NCI-H774 (cell line): ENCODE measurements at places on chromosomes 16 and 17.

GRCh38 chr16:69703638-69704037, 22.7 kb downstream of the NQO1 start:
- no peak for DNase-seq

DNA sequence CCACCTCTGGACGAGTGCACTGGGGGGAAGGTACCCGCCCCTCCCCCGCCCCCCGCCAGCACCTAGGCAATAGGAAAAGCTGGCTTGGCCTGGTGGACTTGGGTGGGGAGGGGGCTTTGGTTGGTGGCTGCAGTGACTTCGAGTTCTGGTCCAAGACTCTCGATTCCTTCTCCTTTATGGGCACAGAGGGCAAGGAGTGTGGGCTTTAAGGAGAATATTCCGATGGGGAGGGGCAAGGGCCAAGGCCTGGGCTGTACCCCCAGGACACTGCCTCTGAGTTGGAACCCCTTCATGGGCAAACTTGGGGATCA, 409 bp downstream of the ACSF2 start:
- DNase-seq, result no peak

DNA sequence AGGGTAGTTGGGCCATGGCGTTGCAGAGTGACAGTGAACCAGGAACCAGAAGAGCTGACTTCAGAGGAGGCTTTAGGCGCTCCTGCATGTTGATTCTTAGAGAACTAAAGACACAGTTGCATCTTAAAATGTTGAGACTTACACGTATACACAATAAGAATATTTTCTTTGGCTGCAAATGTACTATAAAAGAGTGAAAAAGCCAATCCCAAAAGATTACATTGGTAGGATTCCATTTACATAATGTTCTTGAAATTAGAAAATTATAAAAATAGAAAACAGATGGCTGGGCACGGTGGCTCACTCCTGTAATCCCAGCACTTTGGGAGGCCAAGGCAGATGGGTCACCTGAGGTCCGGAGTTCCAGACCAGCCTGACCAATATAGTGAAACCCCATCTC, 738.8 kb downstream of the WWOX start:
- no peak for DNase-seq

GRCh38 chr16:50246299-50247122, 19.8 kb upstream of the ADCY7 start:
- no peak for DNase-seq

DNA sequence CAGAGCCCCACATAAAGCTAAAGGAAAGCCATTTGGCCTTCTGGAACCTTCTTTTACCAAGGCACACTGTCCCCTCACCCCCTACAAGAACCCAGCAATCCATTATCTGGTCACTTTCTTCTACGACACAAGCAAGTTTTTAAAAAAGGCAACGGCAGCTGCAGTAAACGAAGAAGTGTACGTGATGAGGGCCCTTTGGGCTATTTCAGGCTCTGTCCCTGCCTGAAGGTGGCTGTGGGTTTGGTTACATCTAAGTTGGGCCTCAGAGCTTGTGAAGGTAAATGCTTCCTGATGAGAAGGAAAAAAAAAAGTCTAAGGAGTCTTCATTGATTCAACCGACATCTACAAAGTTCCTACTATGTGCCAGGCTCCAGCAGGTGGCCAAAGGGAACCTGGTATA, 35.4 kb downstream of the XYLT1 start:
- DNase-seq, result no peak

- DNase-seq, result no peak
These were observed 615 bp upstream of the SREBF1 start for GRCh38 chr17:17837380-17837821.

DNA sequence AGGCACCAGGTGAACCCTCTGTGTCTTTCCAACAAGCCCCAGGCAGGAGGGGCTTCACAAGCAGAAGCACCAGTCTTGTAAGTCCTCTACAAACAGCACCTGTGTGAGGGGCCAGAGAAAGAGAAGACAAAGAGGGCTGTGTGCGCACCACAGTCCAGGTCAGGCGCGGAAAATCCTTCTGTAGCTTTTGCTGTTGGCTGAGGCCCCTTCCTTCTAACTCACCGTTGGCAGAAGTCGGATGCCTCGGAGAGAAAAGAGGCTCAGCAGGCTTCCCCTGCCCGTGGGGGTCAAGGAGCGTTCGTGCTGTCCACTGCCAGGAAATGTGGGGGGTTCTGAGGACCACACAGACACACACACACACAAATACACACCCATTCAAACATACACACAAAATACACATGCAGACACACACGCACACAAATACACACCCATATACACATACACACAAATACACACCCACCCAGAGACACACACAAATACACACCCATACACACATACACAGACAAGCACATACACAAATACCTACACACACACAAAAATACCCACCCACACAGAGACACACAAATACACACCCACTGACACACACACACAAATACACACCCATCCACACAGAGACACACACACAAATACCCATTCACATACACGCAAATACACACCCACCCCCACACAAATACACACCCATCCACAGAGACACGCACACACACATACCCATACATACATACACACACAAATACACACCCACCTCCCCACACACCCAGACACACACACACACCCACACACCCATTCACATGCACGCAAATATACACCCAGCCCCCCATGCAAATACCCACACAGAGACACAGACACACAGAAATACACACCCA, 6.8 kb downstream of the ZG16B start:
- DNase-seq, result no peak

- DNase-seq, result no peak
These were observed 49.0 kb downstream of the NT5M start for GRCh38 chr17:17351901-17352781.

- no peak for DNase-seq
These were observed 2.0 kb downstream of the RHBDF2 start for GRCh38 chr17:76499267-76499667.

GRCh38 chr16:52618753-52619497, 72.0 kb upstream of the TOX3 start:
- no peak for DNase-seq

- DNase-seq, result no peak
These were observed 10.3 kb downstream of the TRIM25 start for GRCh38 chr17:56903560-56903959.

- DNase-seq, result no peak
These were observed 34.1 kb downstream of the AXIN2 start for GRCh38 chr17:65527381-65527780.

- peak; percentile 31 for DNase-seq
These were observed 9.5 kb downstream of the PROCA1 start for GRCh38 chr17:28702026-28702751.

DNA sequence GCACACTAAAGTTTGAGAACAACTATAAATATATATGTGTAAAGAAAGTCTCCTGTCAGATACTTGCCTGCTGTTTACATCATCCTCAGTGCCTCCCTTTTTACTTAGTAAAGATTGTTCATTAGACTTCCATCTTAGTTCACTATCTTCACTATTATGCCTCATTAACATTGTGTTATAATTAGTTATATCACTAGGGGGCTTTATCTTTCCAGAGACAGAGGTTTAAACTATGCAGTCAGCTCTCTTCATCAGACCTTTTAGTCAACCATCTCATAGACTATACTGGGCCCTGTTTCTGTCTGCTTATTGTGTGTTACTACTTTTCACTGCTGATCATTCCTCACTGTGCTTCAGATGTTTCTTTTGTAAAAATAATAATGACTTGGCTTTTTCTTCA, 630.8 kb upstream of the KIF2B start:
- DNase-seq, result no peak

GRCh38 chr17:49402706-49403105, 12.0 kb downstream of the PHB1 start:
- no peak for DNase-seq

DNA sequence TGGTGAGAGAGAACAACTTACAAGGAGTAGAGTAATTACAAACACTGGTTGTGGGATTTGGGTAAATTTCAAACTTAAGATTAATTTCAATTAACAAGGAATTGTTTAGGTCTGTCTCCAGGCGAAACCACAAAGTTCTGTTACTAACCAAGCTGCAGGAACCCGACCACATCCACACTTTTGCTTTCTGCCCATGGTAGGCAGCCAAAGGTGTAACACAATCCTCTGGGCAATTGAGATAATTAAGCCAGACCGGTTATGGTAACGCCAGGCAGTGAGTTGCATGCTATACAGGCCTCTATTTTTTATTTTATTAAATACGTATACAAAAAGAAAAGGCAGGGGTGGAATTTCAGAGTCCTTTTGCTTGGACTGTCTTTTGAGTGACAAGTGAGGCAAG, 12.0 kb downstream of the KCNJ2 start:
- DNase-seq, result no peak

- DNase-seq, result peak; percentile 93
These were observed at the start of the genes CIAPIN1 and COQ9 for GRCh38 chr16:57447186-57447962. Gene CIAPIN1, minus strand, starts transcription at chr16:57447385. Its CDS starts 6,457 bp downstream, at chr16:57440928. Gene COQ9, plus strand, starts transcription at chr16:57447479. Its CDS starts 27 bp downstream, at chr16:57447506.

GRCh38 chr17:82012640-82013295, 9.9 kb downstream of the CENPX start:
- no peak for DNase-seq

GRCh38 chr16:54289242-54289944, 2.8 kb upstream of the IRX3 start:
- DNase-seq, result no peak

DNA sequence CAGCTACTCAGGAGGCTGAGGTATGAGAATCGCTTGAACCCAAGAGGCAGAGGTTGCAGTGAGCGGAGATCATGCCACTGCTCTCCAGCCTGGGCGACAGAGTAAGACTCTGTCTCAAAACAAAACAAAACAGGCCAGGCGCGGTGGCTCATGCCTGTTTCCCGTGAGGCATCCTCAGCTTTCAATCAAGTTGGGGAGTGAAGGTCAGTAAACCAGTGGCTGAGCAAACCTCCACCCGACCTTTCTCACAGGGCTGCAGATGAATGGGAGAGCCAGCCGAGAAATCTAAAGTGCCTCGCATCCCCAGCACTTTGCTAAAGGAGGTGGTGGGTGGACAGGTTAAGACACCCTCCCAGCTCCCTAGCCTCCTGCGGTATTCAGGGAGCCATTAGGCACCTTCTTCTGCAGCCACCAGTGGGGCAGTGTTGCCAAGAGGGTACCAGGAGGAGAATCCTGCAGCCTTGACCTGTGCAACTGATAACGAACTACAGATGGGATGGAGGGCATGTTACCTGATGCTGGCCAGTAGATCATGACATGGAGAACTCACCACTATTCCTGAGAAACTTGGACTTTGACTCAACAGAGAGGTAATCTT, 59.0 kb downstream of the KPNA2 start:
- no peak for DNase-seq

- no peak for DNase-seq
These were observed 44.3 kb upstream of the CRHR1 start for GRCh38 chr17:45739786-45740185.
